ENCODE measurements at places on chromosomes 4 and X.
A peak's percentile ranks its signal among the peaks of the same experiment; 100 is the strongest.

DNA sequence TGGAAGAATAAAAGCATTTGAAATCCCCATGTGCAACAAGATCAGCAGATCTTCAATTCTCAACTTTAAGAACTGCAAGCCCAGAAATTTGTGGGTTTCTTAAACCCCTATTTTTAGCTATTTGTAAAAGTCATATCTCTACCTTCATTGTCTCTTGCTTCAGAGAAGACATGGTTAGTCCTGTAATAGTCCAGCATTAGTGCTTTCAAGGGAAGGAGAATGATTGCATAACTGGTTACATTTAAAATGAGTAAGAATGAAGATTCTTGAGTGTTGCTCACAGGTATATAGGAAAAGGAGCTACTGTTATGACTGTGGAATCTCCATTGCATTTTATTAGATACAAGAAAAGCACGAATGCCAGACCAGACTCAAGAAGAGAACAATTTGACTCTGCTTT, 84.0 kb downstream of the CCSER1 start:
- no peak overlapping the region for H3K4me3 ChIP-seq
- no peaks in the 10 kb centered on the region for H3K27me3 ChIP-seq
- no peak overlapping the region for H3K27ac ChIP-seq
- H3K4me1 ChIP-seq = no peaks in the 10 kb centered on the region
- DNase-seq = no peak

GRCh38 chr4:164904336-164904735, 27.4 kb downstream of the APELA start:
- no peaks in the 10 kb centered on the region for H3K4me1 ChIP-seq
- H3K27ac ChIP-seq = no peak overlapping the region
- no peak overlapping the region for H3K4me3 ChIP-seq

- DNase-seq = no peak
- H3K27me3 ChIP-seq = peaks cover 4% of the 10 kb centered on the region
- H3K4me1 ChIP-seq = no peaks in the 10 kb centered on the region
- H3K36me3 ChIP-seq = no peaks in the 10 kb centered on the region
- H3K4me3 ChIP-seq = no peak overlapping the region
These were observed 24.4 kb upstream of the CFAP299 start for GRCh38 chr4:80311130-80311529.

DNA sequence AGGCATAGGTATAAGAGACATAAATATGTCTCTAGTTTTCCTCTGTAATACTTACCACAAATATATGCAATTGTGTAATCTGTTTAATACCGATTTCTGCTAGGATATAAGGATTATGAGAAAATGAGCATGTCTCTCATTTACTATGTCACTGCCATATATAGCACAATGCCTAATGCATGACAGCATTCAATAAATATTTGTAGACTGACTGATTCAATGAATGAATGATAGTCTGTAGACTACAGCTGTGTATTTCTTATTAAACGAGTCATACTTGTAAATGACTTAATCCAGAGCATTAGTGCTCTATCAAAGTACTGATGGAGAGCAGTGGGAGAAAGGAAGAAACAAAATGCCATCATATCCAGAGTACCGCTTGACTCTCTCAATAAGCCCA, 175.6 kb downstream of the PPP3CA start:
- H3K27me3 ChIP-seq = no peaks in the 10 kb centered on the region
- no peaks in the 10 kb centered on the region for H3K36me3 ChIP-seq
- DNase-seq = no peak
- H3K27ac ChIP-seq = no peak overlapping the region
- H3K4me3 ChIP-seq = no peak overlapping the region
- H3K4me1 ChIP-seq = peaks cover 16% of the 10 kb centered on the region

DNA sequence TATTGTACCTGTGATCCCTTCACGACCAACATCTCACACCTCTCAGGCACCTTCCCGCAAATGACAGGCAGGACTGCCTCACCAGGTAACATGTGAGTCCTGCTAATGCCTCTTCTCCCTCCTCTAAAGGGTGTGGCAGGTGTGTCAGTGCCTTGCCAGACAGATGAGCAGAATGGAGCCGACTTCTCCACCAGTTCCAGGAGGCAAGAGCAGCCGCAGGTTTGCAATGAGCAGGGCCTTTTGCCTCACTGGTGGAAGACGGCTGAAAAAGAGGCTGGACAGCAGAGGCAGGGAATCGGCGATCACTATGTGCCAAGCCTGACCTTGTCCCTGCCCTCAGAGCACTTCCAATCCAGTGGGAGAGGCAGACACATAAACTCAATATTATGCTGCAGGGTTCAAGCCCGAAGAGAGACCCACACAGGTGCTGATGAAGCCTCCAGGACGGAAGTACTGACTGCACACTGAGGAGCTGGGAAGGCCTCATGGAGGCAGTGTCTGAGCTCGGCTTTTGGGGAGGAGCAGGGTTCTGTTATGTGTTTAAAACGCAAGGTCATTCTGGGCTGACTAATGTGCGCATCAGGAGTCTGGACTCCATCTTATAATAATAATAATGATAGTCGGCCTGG, 57.9 kb downstream of the C4orf50 start:
- H3K27me3 ChIP-seq = peaks cover 4% of the 10 kb centered on the region

GRCh38 chr4:164725066-164725465, 28.9 kb upstream of the SMIM31 start:
- no peak overlapping the region for H3K4me3 ChIP-seq
- H3K27ac ChIP-seq = no peak overlapping the region

GRCh38 chr4:113482325-113482724, 279.2 kb downstream of the CAMK2D start:
- no peak overlapping the region for H3K4me3 ChIP-seq
- H3K36me3 ChIP-seq = no peaks in the 10 kb centered on the region
- no peaks in the 10 kb centered on the region for H3K27me3 ChIP-seq
- H3K4me1 ChIP-seq = no peaks in the 10 kb centered on the region

- peaks cover 20% of the 10 kb centered on the region for H3K4me1 ChIP-seq
- peak overlapping the region; percentile 92 for H3K27ac ChIP-seq
- H3K36me3 ChIP-seq = peaks cover 9% of the 10 kb centered on the region
- peak overlapping the region; percentile 64 for H3K4me3 ChIP-seq
- H3K27me3 ChIP-seq = no peaks in the 10 kb centered on the region
- DNase-seq = no peak
These were observed 686 bp downstream of the MTHFD2L start for GRCh38 chr4:74158466-74159142.

- DNase-seq = no peak
- no peak overlapping the region for H3K27ac ChIP-seq
- no peaks in the 10 kb centered on the region for H3K4me1 ChIP-seq
- H3K36me3 ChIP-seq = no peaks in the 10 kb centered on the region
These were observed 128.5 kb upstream of the CYSLTR1 start for GRCh38 chrX:78455901-78456300.

DNA sequence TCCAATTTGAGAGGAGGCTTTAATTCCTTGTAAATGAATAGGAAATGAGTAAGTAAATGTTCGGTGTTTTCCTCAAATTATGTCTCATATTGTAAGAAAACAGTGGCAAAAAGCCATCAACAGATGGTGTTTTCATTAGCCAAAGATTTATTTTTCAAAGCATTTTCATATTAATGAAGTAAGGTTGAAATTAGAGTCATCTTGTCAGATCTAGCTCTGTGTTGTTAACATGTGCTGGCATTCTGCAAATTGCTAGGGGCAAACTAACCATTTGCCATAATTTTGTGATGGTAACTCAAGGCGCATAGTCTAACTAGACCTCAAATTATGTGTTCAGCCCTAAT, 24.7 kb downstream of the MID2 start:
- no peak overlapping the region for H3K27ac ChIP-seq
- no peaks in the 10 kb centered on the region for H3K4me1 ChIP-seq
- DNase-seq = no peak
- H3K4me3 ChIP-seq = no peak overlapping the region
- no peaks in the 10 kb centered on the region for H3K27me3 ChIP-seq
- H3K36me3 ChIP-seq = no peaks in the 10 kb centered on the region

DNA sequence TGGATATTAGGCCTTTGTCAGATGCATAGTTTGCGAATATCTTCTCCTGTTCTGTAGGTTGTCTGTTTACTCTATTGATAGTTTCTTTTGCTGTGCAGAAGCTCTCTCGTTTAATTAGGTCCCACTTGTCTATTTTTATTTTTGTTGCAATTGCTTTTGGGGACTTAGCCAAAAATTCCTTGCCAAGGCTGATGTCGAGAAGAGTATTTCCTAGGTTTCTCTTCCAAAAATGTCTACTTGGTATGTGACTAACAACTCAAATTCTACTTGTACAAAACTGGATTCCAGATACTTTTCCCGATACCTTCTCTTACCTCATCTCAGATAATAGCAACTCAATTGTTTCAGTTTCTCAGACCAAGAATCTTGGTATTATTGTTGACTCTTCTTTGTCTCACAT, 142.4 kb upstream of the GLRA2 start:
- no peak overlapping the region for H3K4me3 ChIP-seq
- H3K27me3 ChIP-seq = no peaks in the 10 kb centered on the region
- H3K27ac ChIP-seq = no peak overlapping the region

GRCh38 chrX:50579955-50580354, 109.3 kb upstream of the DGKK start:
- no peaks in the 10 kb centered on the region for H3K36me3 ChIP-seq
- no peaks in the 10 kb centered on the region for H3K27me3 ChIP-seq
- no peaks in the 10 kb centered on the region for H3K4me1 ChIP-seq
- H3K4me3 ChIP-seq = no peak overlapping the region
- no peak for DNase-seq

DNA sequence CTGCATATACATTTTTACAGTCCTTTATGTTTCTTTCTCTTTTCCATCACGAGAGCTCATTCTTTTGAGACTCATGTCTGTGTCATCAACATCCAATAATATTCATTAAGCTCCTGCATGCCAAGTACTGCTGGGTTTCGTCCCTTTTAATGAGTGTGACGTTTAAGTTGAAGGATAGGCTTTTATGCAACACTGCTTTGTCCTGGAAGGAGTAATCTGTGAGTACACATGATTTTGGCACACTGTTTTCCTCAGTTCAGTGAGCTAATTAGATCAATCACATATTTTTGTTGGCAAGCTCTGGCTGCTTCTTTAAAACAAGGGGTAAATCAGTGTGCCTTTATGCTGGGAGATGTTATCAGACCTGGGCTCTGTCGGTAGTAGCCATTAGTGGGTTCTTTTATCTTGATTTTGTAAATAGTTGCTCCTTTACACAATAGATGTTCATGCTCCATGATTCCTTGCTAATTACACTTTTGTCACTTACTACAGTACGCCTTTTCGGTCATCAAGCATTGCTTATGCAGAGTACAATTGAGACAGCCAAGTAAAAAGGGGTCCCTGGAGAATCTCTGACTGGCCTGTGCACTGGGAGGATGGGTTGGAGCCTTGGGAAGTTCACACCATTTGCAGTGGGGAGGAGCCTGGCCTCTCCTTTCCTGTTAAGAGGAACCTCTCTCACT, 132.6 kb downstream of the FHIP1A start:
- no peak for DNase-seq
- no peaks in the 10 kb centered on the region for H3K27me3 ChIP-seq
- H3K27ac ChIP-seq = no peak overlapping the region
- no peaks in the 10 kb centered on the region for H3K4me1 ChIP-seq

- no peaks in the 10 kb centered on the region for H3K36me3 ChIP-seq
- H3K4me3 ChIP-seq = no peak overlapping the region
- no peak for DNase-seq
- no peaks in the 10 kb centered on the region for H3K27me3 ChIP-seq
- H3K27ac ChIP-seq = no peak overlapping the region
These were observed 67.1 kb downstream of the ABCG2 start for GRCh38 chr4:88091378-88091777.

DNA sequence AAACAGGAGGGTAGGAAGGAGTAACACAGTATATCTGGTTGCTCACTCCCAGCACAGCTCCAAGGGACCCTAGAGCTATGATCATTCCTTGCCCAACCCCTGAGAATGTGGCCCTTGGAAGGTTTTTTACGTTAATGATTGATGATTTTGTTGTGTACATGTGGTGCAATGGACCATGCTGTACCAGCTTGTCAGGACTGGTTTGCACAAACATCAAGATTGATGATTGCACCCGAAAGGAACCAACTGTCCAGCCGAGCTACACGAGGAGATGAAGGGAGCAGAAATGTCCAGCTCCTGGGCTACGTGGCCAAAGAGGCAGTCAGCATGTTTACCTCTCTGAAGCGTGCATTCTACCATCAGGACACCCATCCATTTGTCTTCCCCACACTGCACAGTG, 83.2 kb upstream of the USP9X start:
- H3K36me3 ChIP-seq = no peaks in the 10 kb centered on the region
- no peak for DNase-seq
- no peaks in the 10 kb centered on the region for H3K27me3 ChIP-seq
- no peak overlapping the region for H3K4me3 ChIP-seq
- H3K4me1 ChIP-seq = no peaks in the 10 kb centered on the region
- no peak overlapping the region for H3K27ac ChIP-seq

GRCh38 chr4:103400405-103400804, 202.3 kb upstream of the CENPE start:
- no peaks in the 10 kb centered on the region for H3K36me3 ChIP-seq
- no peak overlapping the region for H3K27ac ChIP-seq
- no peak overlapping the region for H3K4me3 ChIP-seq
- no peaks in the 10 kb centered on the region for H3K27me3 ChIP-seq

DNA sequence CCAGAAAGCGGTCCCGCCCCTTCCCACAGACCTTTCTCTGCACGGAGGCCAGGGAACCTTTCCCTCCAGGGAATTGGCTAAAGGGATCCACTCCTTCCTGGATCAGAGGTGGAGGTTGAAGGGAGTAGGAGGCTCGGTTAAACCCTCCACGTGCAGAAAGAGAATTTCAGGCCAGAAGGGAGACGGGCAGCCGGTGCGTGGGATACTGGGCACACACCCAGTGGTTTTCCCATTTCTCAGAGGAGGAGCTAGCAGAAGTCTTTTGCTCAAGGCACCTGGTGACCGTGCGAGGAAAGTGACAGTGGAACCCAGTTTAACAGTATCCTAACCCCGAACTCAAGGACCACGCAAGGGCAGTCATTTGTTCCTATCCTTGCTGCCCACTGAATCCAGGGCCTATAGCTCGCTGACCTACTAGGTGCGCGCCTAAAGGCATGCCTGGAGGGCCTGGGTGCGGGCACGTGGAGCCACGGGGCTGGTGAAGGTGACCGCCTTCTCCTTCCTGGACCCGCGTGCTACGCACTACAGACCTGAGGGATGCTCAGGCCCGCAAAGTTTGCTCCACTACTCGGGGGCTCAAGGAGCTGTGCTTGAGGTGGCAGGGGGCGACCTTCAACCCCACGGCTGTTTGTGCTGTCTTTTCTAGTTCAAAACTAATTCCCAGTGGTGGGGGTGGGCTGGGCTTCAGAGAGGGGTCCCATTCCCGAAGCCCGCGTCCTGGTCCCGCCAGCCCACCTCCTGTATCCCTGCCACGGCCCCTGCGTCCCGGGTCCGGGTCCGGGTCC, 587 bp upstream of the AFF2 start:
- H3K27me3 ChIP-seq = peaks cover 25% of the 10 kb centered on the region
- H3K27ac ChIP-seq = no peak overlapping the region
- no peaks in the 10 kb centered on the region for H3K36me3 ChIP-seq
- peaks cover 7% of the 10 kb centered on the region for H3K4me1 ChIP-seq

DNA sequence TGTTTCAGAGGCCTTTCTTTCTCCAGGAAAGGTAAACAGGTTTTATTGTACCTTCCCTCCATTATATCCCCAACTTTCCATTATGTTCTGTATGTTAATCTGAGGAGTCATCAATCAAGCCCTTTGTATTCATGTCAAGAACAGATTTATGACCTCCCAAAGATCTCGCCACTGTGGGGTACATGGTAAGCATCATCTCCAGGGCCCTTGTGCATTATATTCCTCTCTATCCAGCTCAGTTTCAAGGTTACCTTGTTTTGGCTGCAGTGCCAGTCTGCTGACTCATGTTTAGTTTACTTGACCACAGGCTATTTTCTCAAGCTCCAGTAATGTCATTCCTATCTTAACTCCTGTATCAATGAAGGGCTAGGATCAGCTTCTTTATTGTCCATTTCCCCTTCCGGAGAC, 125.1 kb upstream of the FRMPD4 start:
- H3K4me3 ChIP-seq = no peak overlapping the region
- no peak for DNase-seq
- H3K27me3 ChIP-seq = no peaks in the 10 kb centered on the region
- H3K27ac ChIP-seq = no peak overlapping the region
- H3K4me1 ChIP-seq = no peaks in the 10 kb centered on the region

Data from lower lobe of right lung (tissue), 2 donors.